ENCODE measurements at places on chromosomes 3 and 15. TPM values are rescaled to one million over a fixed set of nuclear protein-coding genes. Genes with fewer than 3 reads are reported as not detected.

FOXB1 gene
- total RNA-seq: not detected

SGO1 gene
- 12.6 TPM for total RNA-seq

CYP11A1 gene
- total RNA-seq: not detected

PLA2G4D gene
- total RNA-seq: 0.17 TPM

MME gene
- 1.2 TPM for total RNA-seq

CYP1A1 gene
- 2.3 TPM for total RNA-seq

DUOX2 gene
- total RNA-seq: not detected

ZNF860 gene
- 7.9 TPM for total RNA-seq

CD200 gene
- not detected for total RNA-seq

FHIT gene
- total RNA-seq: 1.2 TPM

THPO gene
- total RNA-seq: not detected

SYNPR gene
- total RNA-seq: not detected

GRCh38 chr3:126907557-126907956 lies 75.4 kb upstream of the PLXNA1 start:
- no peak for DNase-seq

GRCh38 chr3:4532535-4533112 lies 39.5 kb downstream of the ITPR1 start:
- DNase-seq: no peak

DNA sequence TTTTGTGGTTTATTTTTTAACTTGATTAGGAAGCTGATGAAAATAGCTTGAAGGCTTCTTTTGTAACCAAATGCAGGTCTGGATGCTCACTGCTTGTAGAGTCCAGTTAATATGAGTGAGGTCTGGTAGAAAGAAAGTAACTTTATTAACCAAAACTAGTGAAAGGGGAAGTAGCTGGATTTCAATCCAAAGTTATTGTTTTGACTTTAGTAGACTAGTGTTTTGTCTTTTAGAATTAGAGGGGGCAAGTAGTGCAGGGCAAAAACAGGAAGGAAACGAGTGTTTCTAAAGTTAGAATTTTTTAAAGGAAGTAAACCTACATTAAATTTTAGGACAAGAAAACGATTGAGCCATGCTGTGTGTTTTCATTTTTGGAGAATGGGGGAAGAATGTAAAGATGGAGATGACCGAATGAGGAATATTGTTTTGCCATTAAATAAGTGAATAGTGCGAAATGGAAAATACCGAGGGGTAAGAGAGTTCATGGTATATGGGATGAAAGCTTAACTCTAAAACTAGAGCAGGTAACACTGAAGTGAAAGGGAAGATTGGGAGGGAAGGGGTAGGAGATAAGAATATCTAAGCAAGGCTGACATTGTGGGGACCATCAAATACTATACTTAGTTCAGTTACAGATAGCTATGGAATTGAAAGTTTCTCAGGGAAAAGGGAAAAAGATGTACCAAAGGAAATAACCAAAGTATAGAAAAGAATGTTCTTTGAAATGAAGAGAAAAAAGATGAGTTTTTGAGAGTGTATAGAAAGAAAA lies 40.0 kb downstream of the USP3 start:
- no peak for DNase-seq

DNA sequence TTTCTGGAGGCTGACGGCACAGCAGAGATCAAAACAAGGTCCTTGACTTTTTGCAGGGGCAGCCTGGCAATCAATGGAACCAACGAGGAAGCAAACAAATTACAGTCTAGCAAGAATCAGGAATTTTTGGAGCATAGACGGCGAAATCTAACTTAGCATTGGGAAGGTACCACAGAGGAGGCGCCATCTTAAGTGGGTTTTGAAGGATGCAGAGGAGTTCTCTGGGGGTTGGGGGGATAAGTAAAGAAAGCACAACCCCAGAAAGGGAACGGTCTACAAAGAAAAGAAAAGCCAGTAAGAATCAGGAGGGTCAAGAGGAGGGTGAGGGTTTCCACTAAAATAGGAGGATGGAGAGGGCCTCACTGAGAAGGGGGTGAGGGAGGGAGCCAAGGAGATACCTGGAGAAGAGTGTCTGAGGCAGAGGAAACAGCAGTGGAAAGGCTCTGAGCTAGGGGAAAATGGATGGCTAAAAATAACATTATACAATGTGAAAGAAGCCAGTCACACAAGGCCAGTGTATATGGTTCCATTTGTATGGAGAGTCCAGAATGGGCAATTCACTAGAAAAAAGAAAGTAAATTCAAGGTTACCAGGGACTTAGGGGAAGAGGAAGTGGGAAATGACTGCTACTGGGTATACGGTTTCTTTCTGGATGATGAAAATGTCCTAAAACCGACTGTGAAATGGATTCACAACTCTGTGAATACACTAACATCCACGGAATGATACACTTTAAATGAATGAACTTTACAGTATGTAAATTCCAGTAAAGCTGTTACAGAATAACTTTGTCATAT lies 25.2 kb upstream of the IQSEC1 start:
- DNase-seq: no peak

GRCh38 chr3:126389794-126390146 lies 4.9 kb upstream of the CFAP100 start:
- no peak for DNase-seq

GRCh38 chr15:99435877-99436541 lies 129.8 kb upstream of the MEF2A start:
- DNase-seq: peak; percentile 17

GRCh38 chr3:166367947-166368533 lies 530.8 kb upstream of the BCHE start:
- peak; percentile 17 for DNase-seq

DNA sequence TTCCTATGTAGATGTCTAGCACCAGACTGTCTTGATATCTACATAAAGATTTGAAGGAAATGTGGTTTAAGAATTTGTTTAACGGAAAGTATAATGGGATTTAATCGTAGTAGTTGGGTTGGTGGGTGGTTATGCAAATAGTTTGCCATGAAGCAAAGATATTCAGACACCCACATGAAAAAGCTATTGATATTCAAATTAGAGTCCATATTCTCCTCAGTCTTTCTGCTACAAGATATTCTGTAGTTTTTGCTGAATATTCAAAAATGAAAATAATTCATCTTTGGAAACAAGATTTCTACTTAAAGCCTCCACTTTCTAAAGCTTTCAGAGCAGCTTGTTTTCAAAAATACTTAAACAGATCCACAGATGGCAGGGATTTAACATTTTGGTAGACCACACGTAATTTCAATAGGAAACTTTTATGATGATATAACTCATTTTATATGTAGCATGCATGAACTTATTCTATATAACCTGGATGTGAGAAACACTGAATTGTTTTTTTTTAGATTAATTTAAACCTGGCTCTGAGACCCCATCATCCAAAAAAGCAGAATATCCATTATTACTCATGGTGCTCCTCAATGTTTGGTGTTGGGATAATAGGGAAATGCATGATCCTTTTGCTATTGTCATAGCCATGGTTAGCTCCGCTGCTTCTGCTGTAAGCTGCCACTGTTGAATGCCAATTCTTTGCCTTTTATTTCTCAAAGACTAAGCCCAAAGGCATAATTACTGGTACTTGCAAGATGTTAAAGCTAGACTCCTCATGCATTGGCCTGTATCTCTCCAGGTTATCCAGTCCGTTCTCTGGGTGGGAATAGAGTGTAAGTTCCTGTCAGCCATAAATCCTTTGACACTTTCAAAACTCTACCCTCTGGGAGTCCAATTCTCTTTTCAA lies 98.0 kb downstream of the GMNC start:
- no peak for DNase-seq

GRCh38 chr15:28932361-28932760 lies 46.6 kb downstream of the APBA2 start:
- no peak for DNase-seq

DNA sequence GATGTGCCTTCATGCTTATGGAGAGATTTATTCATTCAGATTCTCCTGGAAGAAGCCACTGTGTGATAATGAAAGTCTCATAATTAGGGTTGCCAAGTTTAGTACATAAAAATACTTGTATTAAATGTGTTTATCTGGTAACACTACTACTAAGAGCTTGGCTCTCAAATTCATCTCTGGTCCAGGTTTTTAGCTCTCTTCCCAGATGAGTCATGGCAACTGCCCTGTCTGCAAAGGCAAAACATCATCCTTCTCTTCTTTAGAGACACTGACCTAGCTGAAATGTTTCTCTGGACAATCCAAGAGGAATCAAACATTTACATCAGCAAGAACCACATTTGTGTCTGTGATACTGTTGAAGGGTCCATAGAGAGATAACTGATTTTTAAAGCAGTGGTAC lies 269.6 kb downstream of the ROBO2 start:
- DNase-seq: no peak

DNA sequence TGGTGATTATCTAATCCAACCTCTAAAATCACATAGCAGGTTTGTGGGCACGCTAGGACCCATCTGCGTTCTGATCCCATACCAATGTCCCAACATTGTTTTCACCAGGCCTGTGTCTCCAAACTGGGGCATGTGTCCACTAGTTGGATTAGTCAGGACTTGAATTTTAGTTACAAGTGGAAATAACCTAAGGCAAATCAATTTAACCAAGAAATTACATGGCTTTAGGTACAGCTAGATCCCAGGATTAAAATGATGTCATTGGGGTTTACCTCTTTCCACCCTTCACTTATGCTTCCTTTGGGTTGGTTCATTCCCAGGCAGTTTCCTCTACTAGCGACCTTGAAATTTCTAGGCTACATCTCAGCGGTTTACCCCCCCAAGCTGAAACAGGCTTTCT lies 47.2 kb upstream of the PXYLP1 start:
- DNase-seq: no peak

- DNase-seq: peak; percentile 94
Observed at GRCh38 chr3:177776661-177777101, 579.4 kb upstream of the TBL1XR1 start.

- DNase-seq: no peak
Observed at GRCh38 chr3:167451282-167451681, 22.6 kb downstream of the SERPINI2 start.

DNA sequence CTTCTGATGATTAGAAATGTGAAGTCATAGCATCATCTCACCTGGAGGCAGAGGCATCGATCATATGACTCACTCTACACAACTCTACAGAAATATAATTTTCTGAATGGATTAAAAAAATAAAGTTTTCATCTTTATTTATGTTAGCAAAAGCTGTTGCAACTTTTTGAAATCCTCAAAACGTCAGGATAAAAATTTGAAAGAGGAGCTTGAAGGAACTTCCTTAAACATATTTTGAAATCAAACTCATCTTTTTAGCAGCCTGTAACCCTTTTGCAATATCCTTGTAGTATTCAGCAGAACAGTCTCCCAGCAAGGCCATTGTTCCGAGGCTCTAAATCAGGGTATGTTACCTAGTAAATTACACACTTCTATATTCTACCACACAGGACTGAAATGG lies 985.4 kb downstream of the PLOD2 start:
- DNase-seq: no peak

- DNase-seq: no peak
Observed at GRCh38 chr15:66865622-66866611, 163.9 kb downstream of the SMAD6 start.

GRCh38 chr3:29554566-29554965 lies 273.7 kb downstream of the RBMS3 start:
- no peak for DNase-seq

DNA sequence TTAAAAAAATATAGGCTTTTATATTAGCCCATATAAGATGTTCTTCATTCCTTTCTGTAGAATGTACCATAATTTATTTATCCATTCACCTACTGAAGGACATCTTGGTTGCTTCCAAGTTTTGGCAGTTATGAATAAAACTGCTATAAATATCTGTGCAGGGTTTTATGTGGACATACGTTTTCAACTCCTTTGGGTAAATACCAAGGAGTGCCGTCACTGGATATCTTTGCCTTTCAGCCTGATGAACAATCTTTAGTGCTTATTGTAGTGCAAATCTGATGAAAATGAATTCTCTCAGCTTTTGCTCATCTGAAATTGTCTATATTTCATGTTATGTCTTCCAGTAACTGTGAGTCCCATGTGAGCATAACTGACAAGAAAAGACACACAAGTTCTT lies 26.6 kb upstream of the BLM start:
- no peak for DNase-seq

DNA sequence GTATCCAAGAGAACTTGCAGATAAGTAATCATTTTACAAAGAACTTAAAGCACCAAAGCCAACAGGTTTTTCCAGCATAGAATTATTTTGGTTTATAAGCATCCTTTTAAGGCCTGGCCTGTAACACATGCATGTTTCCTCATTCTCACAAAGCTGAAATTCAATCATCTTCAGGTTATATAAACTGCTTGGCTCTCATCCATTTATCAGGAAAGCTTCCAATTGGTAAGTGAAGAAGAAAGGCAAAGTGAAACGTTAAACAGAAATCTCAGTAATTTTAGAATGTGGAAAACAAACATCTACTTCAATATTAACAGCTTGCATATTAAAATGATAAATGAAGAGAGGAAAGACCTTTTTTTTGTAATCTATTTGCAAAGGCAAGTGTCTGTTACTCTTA lies 1.6 kb downstream of the SERP1 start:
- DNase-seq: peak; percentile 24

Measured in PC-3 (cell line).